ENCODE measurements at places on chromosomes 1 and 21. TPM values are rescaled to one million over a fixed set of nuclear protein-coding genes. Genes with fewer than 3 reads are reported as not detected.

The ACOT11 gene
- 10.3 TPM for total RNA-seq

The NDC1 gene
- total RNA-seq, result 20.6 TPM

The GRIK3 gene
- not detected for total RNA-seq

The CFAP74 gene
- total RNA-seq, result 0.18 TPM

GRCh38 chr1:226990133-226990716, 50.1 kb downstream of the COQ8A start:
- DNase-seq, result no peak

DNA sequence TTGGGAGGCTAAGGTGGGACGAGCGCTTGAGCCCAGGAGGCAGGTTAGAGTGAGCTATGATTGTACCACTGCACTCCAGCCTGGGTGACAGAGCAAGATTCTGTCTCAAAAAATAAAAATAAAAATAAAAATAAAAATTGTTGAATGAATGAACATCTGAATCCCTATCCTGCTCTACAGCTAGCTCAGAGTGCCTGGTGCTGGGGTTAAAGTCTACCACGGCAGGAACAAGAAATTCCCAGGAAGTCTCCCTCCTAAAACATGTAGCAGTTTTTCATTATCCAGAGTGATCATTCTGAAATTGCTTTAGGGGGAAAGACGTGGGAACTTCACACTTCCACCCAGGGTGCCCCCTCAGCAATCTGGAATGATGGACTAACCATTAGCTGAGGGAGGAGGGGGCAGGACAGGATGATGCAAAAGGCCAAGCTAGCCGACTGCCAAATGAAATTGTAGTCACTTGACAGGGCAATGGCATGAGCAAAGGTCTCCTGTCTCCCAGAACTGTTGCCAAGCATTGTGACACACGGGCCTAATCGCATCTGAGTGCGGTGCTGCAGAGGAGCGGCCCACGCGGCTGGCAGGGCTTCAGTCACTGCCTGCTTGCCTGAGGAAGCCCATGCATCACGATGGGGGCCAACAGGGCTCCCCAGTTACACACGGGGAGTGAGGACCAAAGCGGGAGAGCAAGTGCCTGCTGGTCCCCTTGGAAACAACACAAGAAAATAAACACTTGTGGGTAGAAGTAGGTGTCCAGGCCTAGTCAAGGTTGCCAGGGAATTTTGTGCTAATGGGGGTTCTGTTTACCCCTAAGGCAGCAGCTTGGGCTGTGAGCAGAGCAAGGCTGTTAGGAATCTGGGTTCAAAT, 85.7 kb downstream of the NENF start:
- DNase-seq, result no peak

GRCh38 chr21:29431178-29431577, 132.5 kb downstream of the BACH1 start:
- DNase-seq, result no peak

DNA sequence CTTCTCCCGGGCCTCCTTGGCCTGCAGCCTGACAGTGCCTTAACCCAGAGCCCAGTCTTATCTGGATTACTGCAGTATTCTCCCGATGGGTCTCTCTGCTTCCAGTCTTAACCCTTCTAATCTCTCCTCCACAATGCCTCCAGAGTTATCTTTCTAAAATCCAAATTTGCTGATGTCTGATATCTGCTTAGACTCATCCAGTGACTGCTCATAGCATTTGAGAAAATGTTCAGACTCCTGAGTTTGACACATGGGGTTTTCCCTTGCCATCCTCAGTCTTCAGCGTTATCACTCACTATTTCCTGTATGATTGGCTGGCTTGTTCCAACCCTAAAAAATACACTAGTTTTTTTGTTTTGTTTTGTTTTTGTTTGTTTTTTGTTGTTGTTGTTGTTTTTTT, 102.0 kb downstream of the FMN2 start:
- DNase-seq, result no peak

GRCh38 chr1:149906570-149907075, 7.3 kb downstream of the BOLA1 start:
- DNase-seq, result no peak

- no peak for DNase-seq
Measured at GRCh38 chr1:112893288-112894009, 62.5 kb downstream of the SLC16A1 start.

- DNase-seq, result no peak
Measured at GRCh38 chr1:96387785-96388184, 333.8 kb upstream of the PTBP2 start.

GRCh38 chr1:10553118-10553517, 78.4 kb downstream of the PEX14 start:
- DNase-seq, result no peak

DNA sequence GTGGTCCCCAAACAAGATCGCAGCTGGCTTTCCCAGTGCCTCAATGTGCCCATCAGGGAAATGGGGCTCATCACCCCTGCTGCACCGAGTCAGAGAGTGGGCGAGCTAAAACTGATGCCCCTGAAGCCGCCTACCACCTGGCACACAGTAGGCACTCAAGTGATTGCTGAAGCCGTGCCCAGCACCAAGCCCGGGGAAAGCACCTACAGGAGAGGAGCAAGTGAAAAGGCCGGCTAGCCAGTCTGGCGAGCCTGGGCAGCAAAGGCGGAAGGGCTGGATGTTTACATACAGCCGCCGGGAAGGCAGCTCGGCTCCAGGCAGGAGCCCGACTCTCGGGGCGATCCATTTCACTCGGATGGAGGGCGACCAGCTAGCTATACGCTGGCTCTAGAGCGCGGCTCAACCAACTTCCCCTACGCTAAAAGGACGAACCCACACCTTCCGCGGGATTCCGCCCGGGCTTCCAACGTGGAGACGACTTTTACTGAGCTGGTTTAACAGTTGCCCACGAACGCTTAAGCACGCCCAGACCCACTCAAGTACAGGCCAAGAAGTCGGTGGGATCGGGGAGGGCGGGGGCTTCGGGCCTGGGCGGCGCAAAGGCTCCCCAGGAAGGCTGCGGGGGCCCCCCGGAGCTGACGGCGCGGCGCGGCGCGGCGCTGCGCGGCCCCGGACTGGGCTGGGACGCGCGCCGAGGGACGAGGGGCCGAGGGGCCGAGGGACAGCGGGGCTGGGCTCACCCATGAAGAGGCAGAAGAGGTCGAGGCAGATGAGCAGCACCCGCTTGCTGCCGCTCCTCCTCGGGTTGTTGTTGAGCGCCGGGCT, 1.0 kb downstream of the PLPP3 start:
- peak; percentile 68 for DNase-seq

GRCh38 chr1:101453844-101454243, 217.0 kb downstream of the S1PR1 start:
- no peak for DNase-seq

GRCh38 chr1:184465489-184466146, 78.8 kb downstream of the C1orf21 start:
- DNase-seq, result no peak

- DNase-seq, result no peak
Measured at GRCh38 chr1:184608581-184608980, 146.1 kb downstream of the EDEM3 start.

GRCh38 chr1:236091933-236092318, 27.0 kb upstream of the NID1 start:
- DNase-seq, result no peak

- no peak for DNase-seq
Measured at GRCh38 chr1:59804301-59804700, 10.4 kb upstream of the HOOK1 start.

DNA sequence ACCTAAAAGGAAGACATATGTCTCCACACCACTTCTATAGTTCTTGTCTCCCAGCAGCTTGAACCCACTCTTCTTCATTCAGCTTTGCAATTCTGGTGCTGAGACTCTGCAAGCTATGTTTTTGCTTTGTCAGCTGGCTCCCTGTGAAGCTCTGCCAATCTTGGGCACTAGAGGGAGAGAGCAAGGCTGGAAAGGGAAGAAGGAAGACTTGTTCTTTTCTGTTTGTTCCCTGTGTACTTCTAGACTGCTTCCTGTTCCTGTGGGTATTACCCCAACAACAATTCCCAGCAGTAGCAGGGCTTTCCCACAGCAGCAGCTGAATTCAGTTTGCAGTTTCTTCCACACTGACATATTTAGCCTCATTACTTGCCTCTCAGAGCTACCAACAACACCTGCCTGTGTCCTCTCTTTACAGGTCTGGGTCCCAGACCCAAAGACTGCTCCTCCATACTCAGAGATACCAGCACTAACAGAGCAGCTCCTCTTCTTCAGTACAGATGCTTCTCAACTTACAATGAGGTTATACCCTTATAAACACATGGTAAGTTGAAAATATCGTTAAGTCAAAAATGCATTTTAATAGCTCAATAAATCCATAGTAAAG, 275.2 kb upstream of the NEGR1 start:
- DNase-seq, result no peak

GRCh38 chr1:19504796-19505692, 19.7 kb upstream of the CAPZB start:
- no peak for DNase-seq

DNA sequence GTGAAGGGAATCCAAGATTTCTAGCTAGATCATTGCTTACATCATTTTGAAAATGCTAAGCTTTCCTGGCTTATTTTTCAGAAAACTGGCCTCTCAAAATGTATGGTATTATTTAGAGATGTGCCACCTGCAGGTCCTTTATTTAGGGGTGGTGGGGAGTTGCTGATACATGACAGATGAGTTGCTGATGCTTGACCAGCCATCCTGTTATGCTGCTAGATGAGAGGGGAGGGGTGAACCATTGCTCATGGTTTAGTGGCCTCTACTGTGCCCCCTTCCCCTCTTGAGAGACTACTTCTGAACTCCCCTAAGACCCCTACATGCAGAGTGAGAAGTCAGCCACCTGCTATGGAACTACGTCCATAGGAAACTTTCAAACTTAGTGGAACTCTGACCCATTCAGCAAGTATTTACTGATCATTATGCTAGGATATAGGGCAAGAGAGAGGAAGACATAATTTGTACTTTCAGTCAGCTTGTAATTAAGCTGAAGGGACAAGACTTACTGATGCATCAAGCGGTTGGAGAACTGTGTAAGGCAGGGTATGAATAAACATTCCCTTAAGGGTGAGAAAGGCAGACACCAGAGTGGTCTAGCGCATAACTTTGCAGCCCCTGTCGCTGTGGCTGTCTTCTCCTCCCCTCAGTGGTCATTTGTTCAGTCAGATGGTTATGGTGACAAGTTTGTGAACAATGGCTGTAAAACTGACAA, 34.6 kb downstream of the SLAMF6 start:
- DNase-seq, result no peak

- no peak for DNase-seq
Measured at GRCh38 chr1:82018319-82018718, 217.6 kb downstream of the ADGRL2 start.

DNA sequence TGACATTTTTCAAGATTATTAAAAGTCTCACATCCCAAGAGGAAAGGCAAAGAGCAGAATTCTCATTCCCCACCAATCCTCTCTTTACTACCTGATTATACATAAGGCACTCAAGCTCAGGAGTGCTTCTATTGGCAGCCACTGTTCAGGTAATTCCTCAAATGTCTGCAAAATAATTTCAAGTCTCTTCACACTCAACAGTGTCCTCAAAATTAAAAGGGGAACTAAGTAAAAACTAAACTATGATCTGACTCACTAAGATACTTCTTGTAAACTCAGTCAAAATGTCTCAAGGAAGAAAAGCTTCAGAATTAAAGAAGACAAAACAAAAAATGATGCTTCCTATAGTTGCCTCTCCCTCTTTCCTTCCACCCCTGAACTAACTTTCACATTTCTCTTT, 135.6 kb downstream of the GPATCH2 start:
- no peak for DNase-seq

DNA sequence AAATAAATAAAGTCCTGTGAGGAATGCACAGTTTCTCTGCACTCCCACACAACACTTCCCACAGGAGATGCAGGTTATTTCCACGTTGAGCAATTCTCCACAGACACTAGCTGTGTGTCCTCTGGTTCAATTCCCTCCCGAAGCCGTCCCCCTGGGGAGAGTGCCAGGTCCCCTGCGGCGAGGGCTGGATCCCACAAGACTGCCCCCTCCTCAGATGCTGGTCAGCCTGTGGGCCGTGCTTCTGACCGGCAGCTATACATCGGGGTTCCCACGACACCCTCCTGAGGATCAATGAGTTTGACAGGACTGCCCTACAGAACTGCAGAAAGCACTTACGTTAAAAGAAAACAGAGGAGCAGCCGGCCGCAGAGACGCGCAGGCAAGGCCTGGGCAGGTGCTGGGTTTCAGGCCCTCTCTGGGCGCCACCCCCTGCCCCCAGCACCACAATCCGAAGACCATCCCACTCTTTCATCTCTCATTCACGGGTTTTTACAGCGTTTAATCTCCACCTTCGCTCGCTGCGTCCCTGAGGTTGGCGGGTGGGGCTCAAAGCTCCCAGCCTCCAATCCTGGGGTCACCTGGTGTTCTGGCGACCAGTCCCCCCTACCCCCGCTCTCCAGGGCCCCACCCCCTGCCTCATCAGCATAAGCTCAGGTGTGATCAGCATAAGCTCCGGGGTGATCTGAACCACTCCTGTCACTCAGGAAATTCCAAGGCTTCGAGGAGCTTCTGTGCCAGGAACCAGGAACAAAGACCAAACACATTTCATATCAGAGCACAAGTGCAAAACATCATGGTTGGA, 9.3 kb downstream of the SLC35E2B start:
- DNase-seq, result no peak

DNA sequence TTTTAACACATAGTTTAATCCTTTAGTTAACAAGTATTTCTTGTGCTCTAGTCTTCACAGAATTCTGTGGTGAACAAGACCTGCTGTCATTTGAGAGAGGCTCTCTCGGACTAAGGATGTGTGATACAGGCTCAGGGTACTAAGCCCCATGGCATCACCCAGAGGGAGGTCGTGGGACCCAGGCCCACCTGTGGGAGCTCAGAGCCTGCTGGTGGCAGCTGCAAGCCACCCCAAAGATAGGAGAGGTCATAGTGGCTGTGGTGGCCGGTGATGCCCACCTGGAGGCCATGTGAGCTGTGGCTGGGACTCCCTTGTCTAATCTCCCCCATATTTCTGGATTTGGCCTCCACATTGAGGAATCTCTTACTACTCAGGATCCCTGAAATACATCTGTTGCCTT, 22.0 kb downstream of the NENF start:
- DNase-seq, result no peak

GRCh38 chr21:26683996-26684395, 110.9 kb upstream of the CYYR1 start:
- DNase-seq, result no peak

DNA sequence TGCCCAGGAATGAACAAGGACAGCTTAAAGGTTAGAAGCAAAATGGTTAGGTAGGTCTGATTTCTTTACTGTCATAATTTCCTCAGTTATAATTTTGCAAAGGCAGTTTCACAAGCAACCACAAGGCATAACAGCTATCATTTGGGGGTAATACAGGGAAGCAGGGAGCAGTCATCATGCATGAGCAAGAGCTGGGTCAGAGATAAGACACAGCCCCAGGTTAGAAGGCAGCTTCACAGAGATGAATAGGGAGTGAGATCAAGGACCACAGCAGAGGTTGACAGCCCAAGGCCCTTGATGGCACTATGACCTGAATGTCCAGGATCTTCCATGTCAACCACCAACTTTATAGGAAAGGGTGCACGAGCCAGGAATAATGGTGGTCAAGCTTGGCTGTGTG, 9.0 kb upstream of the CSRP1 start:
- DNase-seq, result no peak

Data from mesothelial cell of epicardium (in vitro differentiated cells).